ENCODE measurements at places on chromosomes 3 and 15.
A peak's percentile ranks its signal among the peaks of the same experiment; 100 is the strongest.

DNA sequence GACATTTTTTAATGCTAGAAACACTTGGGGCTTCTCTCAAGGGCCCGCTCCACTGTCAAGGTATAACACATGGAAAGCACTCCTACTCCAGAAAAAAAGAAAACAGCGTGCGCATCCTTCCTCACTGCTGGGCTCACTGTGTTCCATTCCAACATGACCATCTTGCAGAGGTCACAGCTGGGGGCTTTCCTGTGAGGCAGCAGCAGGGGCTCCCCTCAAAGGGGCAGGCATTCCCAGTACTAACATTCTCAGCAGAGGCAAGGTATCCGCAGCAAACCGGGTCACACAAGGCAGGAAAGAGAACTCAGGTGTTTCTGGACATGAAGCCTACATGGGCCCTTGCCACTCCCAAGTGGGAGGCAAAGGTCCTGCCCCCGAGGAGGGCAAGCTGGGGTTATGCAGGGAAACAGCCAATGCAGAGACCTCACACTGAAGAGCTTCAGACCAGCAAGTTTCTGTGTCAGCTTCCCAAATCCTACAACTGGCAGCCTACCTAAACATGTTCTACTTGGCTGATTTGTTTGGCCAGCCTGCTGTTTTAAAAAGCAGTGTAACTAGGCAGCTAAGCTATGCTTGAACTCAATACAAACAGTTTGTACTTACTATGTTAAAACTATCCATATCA lies 6.4 kb downstream of the BDH1 start:
- no peak for DNase-seq

DNA sequence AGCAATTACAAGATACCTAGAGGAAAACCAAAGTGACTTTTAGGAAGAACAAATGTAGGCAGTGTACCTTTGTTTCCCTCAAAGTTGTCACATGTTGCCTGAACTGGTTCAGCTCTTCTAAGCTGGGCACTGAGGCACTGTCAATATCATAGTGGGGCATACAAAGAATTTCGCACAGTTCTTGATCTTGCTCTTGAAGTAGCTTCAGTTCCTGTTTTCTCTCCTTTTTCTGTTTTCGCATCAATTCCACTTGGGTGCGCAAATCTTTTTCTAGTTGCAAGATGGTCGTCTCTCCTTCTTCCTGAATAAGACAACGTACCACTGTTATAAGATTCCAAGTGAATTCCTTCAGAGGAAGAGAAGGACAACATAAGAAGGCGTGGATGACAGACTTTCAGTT lies 12.7 kb downstream of the PRC1 start:
- no peak for DNase-seq

GRCh38 chr3:115698851-115699591 lies 75.7 kb downstream of the GAP43 start:
- no peak for DNase-seq

GRCh38 chr3:105829229-105829628 lies 39.6 kb downstream of the CBLB start:
- DNase-seq = no peak

DNA sequence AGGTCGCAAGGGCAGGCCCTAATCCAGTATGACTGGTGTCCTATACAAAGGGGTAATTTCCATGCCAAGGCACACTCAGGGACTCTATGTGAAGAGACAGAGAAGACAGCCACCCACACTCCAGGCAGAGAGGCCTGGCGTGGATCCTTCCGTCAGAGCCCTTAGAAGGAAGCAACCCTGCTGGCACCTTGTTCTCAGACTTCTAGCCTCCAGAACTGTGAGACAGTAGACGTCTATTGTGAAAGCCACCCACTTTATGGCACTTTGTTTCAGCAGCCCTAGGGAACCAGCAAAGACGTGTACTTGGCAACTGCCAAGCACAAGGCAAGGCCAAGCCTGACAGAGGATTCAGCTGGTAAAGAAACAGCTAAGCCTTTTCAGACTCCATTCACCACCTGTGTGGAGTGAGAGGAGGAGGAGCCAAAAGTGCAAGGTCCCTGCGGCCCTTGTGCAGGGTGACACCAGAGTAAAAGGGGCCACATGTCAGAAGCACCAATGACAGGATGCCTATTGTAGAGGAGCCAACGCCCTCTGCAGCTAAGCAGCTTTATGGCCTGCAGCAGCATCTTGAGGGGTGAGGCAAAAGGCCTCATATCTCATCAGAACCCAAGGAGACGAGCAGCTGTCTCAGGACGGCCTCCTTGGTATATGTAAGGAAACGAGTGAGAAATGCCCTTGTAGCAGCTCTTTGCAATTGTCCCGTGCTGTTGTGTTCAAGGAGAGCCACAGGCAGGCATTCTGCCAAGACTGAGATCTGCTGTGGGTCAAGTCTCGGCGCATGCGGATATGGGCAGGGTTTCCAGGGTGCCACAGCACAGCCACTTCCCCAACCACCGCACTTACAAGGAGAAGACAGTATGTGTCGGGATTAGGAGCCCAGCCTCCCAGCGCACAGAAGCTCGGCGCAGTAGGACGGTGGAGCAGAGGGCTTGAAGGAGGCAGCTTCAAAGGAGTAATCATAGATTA lies 121.5 kb upstream of the LIPC start:
- DNase-seq = no peak

GRCh38 chr3:111951032-111951431 lies 27.8 kb upstream of the ABHD10 start:
- DNase-seq = no peak

DNA sequence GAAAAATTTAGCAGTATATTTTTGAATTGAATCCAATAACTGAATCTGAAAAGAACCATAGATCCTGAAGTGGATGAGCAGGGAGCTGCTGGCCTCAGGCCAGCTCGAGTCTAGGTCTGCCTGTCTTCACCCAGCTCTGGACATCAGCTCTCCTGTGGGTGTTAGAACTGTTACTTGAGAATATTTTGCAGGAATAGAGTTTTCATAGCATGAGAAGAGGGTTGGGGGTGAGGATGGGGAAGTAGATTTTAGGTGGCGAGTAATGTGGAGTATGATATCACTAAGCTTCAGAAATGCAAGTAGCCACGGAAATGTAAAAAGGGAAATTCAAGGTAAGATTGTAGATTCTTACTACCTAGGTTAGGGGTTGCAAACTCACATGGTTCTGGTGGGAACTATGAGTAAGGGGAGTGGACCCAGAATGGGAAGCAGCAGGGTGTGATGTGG lies 6.2 kb downstream of the RAB8B start:
- DNase-seq = no peak

GRCh38 chr3:40873934-40874699 lies 325.2 kb upstream of the CTNNB1 start:
- no peak for DNase-seq

GRCh38 chr15:100224206-100225185 lies 117.3 kb downstream of the ADAMTS17 start:
- no peak for DNase-seq

DNA sequence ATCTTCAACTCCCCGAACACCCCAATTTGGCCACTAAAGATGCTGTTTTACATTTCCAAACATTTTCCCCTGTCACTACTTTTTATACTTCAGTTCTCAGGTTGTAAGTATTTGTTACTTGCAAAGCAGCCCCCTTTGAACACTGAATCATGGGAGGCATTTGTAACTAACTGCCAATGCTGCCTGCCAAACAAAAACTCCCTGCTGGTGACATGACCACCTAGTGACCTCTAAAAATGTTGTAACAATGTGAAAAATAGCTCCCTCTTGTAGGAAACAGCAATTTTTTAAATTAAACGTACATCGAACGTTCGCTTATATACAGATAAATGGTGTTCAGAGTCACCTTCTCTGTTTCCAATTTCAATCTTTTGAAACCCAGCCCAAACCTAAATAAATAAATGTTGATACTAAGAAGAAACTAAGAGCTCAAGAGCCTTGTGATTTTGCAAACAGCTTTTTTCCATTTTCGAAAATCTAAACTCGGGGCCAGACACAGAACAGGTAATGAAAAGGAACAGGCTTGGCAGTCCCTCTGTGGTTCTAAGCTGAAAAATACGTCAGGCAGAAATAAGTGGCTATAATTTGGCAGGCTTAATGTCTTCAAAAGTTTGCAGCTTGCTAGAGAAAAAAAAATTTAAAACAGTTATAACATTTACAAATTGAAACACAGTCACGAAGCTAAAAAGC lies 268.6 kb upstream of the WNT5A start:
- no peak for DNase-seq

GRCh38 chr3:13976469-13976868 lies 96.6 kb upstream of the WNT7A start:
- no peak for DNase-seq

DNA sequence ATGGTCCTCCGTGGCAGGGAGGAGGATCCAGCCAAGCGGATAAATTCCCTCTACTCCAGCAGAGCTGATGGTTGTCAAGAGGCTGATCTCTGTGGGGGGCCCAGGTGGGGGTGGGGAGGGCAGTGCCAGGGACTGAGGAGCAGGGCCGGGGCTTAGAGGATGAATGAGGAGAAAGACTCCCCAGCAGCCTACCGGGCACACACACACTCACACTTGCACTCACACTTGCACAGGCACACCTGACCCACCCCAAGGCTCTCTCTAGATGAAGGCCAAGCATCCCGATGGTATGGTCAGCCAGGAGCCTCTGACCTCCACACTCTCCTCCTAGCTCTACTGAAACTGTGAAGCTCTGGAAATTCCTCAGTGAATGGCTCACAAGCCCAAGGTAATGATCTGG lies 131.3 kb upstream of the PRR20G start:
- no peak for DNase-seq

- peak; percentile 63 for DNase-seq
Measured at GRCh38 chr15:52528564-52529340, at the start of gene MYO5A. Gene MYO5A (minus strand): TSS chr15:52528880. CDS start chr15:52528806, 74 bp downstream.

GRCh38 chr3:111864821-111865656 lies 6.0 kb downstream of the PHLDB2 start:
- DNase-seq = no peak

DNA sequence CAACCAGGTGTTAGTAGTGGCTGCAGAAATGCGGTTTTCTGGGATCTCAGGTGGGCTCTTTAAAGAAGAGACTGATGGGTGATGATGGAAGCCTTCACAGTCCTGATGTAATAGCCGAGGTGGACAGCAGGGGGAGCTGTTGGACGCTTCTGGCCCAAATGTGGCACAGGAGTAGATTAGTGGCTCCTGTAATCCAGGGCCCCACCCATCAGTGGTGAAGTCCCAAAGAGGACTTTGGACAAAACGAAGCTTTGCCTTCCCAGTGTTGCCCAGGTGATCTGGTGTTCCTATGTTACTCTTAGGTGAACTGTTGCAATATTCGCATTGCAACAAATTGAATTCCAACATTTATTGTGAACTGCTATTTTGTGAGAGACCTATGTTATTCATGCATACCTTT lies 31.8 kb upstream of the MYZAP start:
- peak; percentile 67 for DNase-seq

GRCh38 chr3:27723815-27724458 lies 1.8 kb upstream of the EOMES start:
- DNase-seq = no peak

DNA sequence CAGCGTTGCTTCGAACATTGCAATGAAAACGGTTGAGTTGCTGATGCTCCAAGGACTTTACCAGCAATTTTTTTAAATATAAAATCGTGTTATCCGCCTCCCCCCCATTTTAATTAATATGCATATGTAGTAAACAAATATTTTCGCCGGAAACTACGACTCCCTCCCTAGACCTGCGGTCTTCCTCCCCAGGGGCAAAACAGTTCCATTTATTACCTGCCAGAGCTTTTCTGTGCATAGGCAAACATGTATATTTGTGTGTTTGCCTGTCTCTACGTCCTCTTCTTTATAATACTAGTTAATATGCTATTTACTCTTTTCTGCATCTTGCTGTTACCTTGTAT lies 593 bp upstream of the RSL24D1 start:
- DNase-seq = no peak

DNA sequence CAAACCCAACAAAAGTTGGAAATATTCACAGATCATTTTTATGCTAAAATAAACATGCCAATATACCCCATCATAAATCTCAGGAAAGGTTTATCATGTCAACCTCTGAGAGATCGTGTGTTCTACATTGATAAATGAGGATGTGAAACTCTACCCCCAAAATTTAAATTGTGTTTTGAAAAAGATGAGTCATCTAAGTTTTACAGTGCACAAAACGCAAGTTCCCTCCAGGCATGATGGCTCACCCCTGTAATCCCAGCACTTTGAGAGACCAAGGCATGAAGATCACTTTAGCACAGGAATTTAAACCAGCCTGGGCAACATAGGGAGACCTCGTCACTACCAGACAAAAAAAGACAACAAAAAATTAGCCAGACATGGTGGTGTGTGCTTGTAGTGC lies 1487.0 kb upstream of the GBE1 start:
- DNase-seq = no peak

DNA sequence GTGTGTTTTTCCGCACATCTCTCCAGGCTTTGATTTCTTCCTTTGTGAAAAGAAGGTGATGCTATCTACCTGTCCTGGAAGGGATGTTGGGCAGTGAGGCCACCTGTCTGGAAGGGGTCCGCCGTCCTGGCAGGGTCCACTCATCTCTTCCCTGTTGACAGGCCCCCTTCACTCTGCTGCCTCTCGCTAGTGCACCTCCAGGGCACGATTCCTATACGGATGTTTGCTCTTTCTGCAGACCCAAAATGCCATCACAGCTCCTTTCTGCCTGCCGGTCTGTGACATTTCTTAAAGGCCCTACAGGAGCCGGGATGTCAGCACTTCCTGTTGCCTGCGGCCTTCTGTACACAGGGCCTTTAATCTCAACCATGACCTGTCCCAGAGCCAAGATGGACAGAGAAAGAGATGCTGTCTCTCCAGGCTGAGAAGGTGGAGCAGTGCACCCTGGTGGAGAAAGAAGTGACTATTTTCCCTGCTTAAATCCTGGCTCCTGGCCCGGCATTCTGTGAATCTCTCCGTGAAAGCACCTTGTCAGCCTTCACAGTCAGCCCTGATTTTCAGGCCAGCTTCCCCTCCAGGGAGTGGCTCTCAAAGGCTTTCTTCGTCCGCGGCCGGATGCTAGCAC lies 7.4 kb downstream of the FAM3D start:
- DNase-seq = no peak

- no peak for DNase-seq
Measured at GRCh38 chr3:71066849-71067261, 516.7 kb downstream of the FOXP1 start.

DNA sequence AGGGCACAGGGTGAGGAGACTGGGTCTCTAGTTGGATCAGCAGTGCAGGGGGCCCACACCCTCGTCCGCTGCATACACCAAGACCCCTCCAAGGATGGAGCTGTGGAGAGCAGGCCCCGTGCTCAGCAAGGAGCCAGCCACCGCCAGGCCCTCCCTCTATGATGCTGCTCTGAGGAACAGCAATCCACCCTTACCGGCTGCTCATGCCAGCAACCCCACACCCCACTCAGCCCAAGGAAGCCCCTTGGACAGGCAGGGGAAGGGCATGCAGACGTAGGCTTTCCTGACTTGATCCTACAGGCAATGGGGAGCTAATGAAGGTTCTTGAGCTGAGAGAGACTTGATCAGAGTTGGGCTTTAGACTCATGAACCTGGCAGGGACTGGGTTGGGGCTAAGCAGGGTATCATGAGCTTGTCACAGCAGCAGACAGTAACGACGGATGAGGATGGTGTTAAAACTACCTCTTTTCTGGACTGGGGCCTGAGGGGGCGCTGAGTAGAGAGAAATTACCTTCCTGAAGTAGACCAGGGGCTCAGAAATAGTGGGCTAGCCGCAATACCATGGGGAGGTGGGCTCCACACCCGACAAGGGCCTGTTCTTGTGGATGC lies 50.5 kb upstream of the FGD5 start:
- no peak for DNase-seq

GRCh38 chr3:76942101-76942500 lies 97.8 kb upstream of the ROBO2 start:
- DNase-seq = no peak

- DNase-seq = no peak
Measured at GRCh38 chr15:62118520-62119226, 46.4 kb downstream of the C2CD4B start.

Measured in activated T-cell treated with anti-CD3 and anti-CD28 coated beads for 1 hour (primary cell).